Amygdala (tissue), 56 donors: ENCODE measurements at places on chromosomes 2 and 18.

DNA sequence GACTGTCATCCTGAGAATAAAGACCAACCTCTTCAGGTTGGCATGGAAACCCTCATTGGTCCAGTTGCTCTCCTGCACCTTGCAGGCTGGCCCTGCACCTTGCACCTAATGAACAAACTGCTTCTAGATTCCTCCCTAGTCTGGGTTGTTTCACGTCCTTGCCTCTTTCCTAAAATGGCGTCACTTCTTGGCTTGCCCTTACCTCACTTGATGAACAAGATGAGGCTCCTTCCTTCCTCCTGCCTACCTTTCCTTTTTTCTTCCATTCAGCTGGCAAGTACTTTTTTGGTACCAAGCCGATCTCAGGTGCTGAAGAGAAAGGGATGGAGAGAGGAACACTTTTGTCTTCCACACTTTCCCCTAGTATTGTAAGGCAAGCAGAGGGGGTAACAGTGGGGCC is 74.5 kb downstream of the MYCN start:
- no peak for DNase-seq

- no peak for DNase-seq
These were observed 456.0 kb upstream of the DCC start for GRCh38 chr18:51884039-51884438.

DNA sequence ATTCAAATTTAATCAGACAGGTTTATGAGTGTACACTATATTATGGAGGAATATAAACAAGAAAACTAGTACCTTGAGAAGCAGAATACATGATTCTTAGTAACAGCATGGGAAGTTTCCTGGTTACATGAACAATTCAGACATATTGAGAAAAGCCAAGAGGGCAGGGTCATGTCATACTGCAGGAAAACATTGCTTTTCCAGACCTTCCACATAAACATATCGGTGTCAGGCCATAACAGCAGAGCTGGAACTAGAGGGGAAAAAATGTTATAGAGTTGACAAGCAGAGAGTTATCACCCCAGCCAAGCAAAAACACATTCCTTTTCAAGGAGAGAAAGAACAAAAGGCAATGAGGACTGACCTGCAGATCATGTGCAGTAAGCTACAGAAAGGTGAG is 74.7 kb upstream of the ZNF236 start:
- DNase-seq: no peak

GRCh38 chr2:29113891-29114321 is 1.3 kb upstream of the CLIP4 start:
- no peak for DNase-seq
